ENCODE measurements at places on chromosomes 3 and 15.
A peak's percentile ranks its signal among the peaks of the same experiment; 100 is the strongest.

- DNase-seq = no peak
Observed at GRCh38 chr3:143901105-143901504, 52.8 kb upstream of the SLC9A9 start.

- DNase-seq = no peak
Observed at GRCh38 chr3:128082546-128082945, 30.3 kb downstream of the SEC61A1 start.

- no peak for DNase-seq
Observed at GRCh38 chr3:140246578-140246977, 311.6 kb downstream of the CLSTN2 start.

GRCh38 chr3:24686808-24687207 is 192.2 kb upstream of the THRB start:
- no peak for DNase-seq

DNA sequence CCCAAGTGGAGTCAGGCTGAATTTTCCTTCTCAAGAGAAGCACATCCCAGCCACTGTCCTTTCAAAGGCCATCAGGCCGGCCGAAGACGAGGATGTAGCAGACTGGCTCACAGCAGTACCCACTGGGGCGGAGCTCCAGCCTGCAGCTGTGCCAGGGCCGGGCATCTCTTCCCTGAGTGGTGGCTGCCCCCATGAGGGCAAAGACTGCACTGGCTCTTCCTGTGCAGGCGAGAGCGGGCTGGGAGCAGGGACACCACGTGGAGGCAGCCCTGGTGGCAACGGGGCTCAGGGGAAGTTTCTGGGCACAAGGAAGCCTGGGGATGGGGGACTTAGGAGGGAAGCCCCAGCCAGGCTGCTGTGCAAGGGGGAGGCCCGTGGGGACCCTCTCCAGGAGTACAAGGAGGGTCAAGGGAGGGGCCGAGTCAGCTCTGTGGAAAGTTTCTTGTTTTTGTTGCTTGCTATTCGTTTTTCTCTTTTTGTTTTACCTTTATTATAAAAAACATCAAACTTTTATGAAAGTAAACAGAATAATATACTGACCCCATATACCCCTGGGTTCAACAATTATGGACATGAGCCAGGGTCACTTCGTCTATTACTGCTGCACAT is 66.1 kb downstream of the RPN1 start:
- DNase-seq = peak; percentile 23

- DNase-seq = no peak
Observed at GRCh38 chr3:58874248-58874741, 175.5 kb downstream of the CFAP20DC start.

DNA sequence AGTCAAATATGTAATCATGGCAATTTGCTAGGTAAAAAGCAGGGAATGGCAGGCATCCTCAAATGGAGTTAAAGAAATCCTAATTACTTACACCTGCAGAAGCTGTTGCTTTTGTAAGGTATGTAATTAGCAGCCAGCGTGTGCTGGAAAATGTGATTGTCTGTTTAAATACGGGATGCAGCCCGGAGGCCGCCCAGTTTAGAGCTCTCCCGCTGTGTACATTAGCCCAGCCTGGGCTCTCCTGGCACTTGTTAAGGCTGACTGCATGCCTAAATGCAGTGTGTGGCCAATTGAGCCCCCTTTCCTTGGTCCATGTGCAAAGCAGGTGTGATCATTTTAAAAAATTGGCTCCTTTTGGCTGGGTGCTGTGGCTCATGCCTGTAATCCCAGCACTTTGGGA is 9.0 kb downstream of the DPH3 start:
- no peak for DNase-seq

DNA sequence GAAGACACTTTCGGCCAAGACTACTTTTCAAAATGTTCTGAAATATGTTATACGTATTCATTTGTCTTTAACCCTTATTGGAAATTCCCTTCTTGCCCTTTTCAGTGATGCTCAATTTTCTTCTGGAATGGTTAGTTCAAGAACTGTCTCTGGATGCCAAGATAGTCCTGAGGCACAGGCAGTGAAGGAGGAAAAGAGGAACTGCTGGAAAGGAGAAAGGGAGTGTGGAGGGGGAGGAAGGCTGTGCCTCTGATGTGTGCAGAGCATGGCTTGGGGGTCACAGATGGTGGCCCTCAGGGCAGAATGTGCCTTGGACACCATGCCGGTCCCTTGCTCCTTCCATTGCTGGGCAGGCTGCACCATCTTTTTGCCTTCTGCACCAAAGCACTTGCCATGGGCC is 73.7 kb downstream of the CEP63 start:
- DNase-seq = no peak

GRCh38 chr3:128133273-128133883 is 9.8 kb upstream of the RUVBL1 start:
- DNase-seq = no peak

GRCh38 chr15:44682211-44682610 is 18.7 kb upstream of the SPG11 start:
- no peak for DNase-seq

DNA sequence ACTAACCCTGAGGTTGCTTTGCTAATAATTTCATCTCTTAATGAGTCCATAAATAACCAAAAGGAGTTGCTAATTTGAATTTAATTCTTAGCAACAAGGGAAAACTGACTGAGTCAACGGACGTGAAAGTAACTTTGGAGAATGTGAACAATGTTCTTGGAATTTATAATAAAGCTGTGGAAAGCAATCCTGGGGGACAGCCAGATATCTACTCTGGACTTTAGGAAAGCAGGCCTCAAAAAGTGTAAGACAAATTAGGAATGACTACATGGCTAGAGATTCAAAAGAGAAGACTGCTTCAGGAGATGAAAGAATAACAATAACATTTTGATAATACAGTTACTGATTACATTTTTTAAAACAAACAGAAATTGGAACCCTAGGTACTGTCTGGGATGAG is 318.4 kb upstream of the COL8A1 start:
- peak; percentile 71 for DNase-seq

- no peak for DNase-seq
Observed at GRCh38 chr3:87126321-87126720, 100.8 kb upstream of the CHMP2B start.

DNA sequence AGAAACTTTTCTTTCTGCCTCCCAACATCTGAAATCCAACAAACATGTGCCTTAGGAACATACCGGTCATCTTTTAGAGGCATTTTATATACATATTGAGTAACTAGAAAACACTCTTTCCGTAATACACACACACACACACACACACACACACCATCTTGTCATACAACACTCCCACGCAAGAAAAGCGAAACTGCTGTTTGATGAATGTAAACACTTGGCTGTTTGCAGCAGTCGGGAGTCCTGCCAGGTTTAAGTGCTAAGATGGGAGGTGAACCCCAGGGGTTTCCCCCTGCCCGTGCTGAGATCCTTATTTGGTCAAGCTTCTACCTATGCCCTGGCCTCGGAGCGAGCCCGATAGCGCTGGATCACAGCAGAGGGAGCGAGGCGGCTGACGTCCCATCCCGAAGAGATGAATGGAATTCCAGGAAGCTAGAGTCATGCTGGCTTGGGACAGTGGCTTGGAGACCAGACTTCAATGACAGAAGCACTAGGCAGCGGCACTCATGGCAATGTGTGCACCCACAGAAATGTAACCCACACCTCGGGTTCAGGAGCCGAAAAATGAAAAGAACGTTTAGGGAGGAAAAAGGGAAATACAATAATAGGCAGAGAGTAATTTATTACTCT is 1.3 kb upstream of the THBS1 start:
- DNase-seq = peak; percentile 95

- peak; percentile 29 for DNase-seq
Observed at GRCh38 chr3:175940243-175940642, 1081.1 kb downstream of the NAALADL2 start.

GRCh38 chr3:115830764-115831395 is 207.6 kb downstream of the GAP43 start:
- DNase-seq = no peak

DNA sequence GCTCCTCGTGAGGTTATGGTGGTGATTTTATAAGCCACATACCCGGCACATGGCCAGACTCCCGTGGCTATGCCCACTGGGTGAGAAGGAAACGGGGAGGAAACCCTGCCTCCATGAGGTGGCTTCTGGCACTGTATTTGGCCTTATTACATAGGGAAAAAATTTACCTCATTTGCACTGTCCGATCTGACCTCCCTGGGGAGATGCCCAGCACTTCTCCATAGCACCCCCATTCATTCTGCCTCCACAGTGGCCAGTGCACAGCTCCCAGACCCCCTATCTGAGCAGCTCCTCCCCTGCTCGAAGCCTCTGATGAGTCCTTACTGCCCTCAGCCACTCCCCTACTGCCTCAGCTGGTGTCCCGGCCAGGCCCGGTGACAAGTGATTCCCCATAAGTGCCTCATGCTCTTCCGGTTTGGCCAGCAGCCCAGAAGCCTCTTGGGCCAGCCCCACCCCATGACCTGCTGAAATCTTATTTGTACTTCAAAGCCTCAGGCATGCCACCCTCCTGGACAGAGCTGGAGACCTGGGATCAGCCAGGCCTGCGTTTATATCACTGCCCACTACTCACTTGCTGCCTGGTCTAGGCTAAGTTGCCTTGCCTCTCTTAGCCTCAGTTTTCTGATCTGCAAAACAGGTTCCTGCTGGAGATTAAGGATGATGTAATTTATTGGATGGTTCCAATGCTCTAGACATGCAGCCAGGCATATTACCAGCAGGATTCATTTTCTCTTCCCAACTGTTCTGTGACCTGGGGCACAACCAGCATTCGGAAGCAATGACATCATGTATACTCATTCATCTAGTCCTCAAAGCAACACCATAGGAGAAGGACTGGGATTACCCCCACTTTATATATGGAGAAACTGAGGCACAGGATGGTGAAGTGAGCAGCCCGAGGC is 30.6 kb upstream of the SLC6A6 start:
- no peak for DNase-seq

DNA sequence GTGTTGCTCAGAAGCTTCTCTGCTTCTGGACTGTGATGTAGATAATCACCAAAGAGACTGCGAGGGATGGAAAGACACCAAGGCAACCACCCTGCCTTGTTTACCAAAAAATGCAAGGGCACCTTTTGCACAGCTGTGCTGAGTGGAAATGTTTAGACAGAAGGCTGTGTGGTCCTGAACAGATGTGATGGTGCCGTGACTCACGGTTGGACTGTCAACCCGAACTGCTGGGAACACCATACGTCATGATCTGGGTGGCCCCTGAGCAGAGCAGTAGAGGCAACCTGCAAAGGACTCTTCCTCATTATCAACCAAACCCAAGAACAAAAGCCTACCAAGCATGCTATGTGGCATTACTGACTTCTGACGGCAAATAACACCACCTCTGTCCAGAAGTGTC is 61.3 kb upstream of the LPP start:
- no peak for DNase-seq

DNA sequence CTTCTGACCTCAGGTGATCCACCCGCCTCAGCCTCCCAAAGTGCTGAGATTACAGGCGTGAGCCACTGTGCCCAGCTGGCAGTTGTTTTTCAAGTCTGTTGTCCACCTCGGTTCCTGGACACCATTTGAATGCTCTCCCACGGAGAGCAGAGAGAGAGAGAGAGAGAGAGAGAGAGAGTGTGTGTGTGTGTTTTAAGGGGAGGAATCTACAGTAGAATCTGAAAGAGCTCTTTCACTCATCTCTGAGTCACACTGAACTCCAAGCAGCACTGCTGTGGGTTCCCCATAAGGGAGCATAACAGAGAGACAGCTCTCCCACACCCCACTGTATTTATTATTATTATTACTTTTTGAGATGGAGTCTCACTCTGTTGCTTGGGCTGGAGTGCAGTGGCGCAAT is 156.6 kb downstream of the RPLP1 start:
- peak; percentile 50 for DNase-seq

- no peak for DNase-seq
Observed at GRCh38 chr15:88624156-88624970, 3.2 kb downstream of the AEN start.

DNA sequence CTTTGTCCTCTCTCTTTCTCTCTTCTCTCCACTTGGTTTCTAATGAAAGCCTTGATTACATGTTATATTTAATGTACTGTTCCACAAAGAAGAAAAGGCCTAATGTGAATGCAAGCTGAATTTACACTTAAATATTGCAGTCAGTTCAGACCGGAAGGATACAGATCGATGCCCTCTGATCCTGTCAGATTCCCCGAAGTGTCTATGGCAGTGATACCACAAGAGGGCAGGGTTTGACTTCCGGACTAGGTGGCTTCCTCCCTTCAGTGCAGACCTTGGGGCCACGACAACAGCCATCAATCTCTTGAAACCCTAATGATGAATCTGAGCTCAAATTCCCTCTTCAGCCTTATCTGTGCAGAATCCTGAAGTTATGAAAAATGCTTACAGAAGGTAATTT is 29.5 kb downstream of the AGTR1 start:
- no peak for DNase-seq

DNA sequence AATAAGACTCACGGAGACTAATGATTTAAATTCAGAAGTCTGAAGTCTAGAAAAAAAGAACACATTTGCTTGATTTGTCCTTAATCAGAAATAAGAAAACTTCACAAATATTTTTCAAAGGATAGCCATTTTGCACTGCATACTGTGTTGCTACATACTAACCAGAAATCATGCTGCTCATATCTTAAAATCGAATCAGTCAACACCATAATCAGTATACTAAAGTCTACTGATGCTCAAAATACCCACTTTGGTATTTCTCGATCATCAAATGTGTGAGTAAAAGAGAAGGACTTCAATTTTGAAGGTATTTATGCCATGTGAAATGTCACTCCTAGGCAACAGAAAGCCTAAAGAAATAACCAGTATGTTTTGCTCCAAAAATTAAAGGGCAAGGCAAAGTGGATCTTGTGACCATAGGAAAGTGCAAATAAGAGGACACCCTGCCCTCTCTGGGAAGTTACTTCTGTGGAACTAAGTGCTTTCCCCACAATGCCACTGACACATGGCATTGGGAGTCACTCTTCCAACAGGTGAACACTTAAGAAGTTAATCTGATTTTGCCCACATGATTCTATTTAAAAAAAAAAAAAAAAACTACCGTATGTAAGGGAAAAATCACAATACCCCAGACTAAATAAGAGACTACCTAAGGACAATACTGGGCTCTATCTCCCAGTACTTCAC is 2.7 kb downstream of the LRIG1 start:
- no peak for DNase-seq

- DNase-seq = no peak
Observed at GRCh38 chr3:13574798-13575451, 26.0 kb downstream of the FBLN2 start.

GRCh38 chr3:132283440-132283839 is 33.8 kb upstream of the ACP3 start:
- DNase-seq = no peak

DNA sequence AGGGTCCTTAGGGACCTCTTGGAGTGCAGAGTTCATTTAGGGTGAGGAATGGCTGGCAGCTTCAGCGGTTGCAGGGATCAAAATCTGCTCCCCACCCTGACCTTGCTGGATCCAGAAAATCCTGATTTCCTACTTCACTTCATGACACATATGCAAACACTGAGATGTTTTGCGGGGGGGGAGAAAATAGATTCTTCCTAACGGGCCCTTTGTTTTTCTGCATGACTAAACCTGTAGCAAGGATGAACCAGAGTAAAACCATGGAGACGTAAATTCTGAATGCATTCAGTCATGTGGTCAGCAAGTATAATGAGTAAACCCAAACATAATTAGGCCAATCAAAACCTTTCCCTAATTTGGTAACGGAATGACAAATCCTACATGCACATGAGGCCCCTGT is 20.0 kb upstream of the RBP1 start:
- DNase-seq = no peak

- no peak for DNase-seq
Observed at GRCh38 chr15:70669966-70670658, 93.2 kb downstream of the UACA start.
